ENCODE measurements at places on chromosomes 7 and 10.

DNA sequence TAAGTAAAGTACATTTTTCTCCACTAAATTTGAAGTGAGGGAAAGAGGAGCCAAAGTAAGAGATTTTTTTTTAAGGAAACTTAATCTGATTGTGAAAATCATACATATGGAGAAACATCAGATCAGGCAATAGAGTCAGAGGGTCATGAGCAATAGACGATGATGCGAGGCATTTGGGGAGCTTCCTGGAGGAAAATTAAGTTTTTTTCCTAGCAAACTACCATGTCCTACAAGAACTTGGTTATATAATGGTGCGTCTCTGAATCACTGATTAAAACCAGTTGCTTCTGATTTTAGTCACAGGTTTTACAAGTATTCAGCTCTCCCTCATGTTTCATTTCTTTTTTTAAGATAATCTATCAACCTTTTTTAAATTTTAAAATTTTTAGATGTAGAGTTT, 52.1 kb upstream of the MTURN start:
- no peak for DNase-seq

DNA sequence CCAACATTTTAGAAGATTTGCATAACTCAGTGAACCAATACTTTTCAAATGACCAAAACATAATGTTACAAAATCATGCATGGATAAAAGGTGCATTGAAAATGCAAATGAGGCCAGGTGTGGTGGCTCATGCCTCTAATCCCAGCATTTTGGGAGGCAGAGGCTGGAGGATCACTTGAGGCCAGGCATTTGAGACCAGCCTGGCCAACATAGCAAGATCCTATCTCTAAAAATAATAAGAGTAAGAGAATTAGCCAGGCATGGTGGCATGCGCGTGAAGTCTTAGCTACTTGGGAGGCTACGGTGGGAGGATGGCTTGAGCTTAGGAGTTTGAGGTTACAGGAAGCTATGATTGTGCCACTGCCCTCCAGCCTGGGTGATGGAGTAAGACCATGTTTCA, 33.4 kb downstream of the SCD start:
- DNase-seq = no peak

DNA sequence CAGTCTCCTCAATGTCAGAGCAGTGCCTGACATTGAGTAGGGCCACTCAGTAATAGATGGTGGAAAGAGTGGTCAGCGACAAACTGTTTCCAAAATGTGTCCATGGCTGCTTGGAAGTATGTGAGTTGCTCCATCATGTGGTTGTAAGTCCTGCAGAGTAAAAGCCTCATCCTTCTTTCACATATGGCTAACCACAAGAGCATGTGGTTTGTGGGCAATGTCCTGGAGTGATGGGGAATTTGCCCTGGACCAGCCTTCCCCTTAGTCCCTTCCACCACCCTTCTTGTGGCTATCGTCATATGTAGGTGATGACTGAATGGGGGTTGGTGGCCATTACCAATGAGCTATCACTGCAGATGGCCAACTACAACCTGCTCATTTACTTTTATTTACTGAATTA, 33.0 kb upstream of the PLXNA4 start:
- DNase-seq = no peak

DNA sequence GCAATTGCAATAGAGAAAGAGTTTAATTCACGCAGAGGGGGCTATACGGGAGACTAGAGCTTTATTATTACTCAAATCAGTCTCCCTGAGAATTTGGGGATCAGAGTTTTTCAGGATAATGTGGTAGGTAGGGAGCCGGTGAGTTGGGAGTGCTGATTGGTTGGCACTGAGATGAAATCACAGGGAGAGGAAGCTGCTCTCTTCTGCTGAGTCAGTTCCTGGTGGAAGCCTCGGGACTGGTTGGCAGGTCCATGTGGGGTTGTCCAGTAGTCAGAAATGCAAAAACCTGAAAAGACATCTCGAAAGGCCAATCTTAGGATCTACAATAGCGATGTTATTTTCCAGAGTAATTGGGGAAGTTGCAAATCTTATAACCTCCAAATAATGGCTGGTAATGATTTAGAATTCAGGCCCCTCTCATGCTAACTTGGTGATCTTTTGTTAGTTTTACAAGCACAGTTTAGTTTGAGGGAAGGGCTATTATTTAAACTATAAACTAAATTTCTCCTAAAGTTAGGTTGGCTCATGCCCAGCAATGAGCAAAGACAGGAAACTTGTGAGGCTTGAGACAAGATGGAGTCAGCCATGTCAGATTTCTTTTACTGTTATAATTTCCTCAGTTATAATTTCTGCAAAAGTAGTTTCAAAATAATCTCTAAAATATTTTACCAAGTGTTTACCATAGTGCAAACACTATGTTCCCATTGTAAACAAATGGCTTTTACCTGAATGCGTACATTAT, 39.4 kb upstream of the SLC25A13 start:
- no peak for DNase-seq

- DNase-seq = no peak
Measured at GRCh38 chr10:68900427-68901104, 549 bp upstream of the DDX50 start.

DNA sequence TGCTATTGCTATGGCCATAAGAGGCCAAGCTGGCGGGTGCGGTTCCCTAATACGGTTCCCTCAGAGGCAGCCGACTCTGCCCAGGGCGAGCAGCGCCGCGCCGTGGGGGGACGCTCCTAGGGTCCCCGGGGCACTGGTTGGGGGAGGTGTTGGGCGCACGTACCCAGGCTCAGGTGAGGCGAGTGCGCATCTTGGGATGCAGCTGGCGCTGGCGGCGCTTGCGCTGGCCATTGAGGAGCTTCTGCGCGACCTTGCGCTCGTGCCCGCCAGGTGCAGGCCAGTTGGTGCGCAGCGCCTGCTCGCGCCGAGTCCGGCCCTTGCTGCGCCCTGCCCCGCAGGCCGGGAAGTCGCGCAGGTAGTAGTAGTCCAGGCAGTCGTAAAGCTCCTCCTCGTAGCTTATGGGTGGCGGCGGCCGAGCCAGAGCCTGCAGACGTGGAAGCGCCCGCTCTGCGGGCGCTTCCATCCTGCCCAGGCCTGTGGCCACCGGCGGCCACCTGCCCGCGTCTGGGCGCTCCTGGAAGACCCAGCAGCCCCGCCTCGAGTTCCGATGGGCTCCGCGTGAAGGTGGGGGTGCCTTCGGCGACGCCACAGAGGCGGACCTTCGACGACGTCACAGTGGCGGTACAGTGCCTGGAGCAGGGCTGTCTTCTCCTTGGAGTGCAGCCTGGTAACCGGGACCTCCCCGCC, at the start of gene NUPR2:
TSS of gene NUPR2 (minus strand) at position 566 of the 687 bp plus-strand sequence. CDS start at position 463, 103 bp downstream.
- DNase-seq = no peak

GRCh38 chr10:93977442-93977841, 16.3 kb upstream of the PLCE1 start:
- DNase-seq = no peak

- no peak for DNase-seq
Measured at GRCh38 chr10:86596266-86596665, 58.1 kb upstream of the OPN4 start.

GRCh38 chr7:65554-65953, 126.8 kb upstream of the FAM20C start:
- DNase-seq = no peak

DNA sequence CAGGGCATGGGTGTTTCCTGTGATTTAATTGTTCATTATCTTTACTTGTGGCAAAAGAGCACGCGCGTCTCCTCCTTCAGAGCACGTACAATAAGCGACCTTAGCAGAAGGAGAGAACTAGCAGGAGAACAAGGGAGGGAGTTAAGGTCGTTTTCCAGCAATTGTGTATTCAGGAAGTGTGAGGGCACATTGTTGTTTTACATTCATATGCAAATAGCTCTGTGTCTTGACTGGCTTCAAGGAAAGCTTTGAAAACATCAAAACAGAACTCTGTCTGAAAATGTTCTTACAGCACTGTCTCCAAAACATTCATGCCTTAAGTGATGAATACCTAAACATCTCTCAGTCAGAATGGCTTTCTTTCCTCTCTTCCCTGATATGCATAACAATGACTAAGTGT, 499.1 kb downstream of the ACTR3B start:
- DNase-seq = no peak

All from hematopoietic multipotent progenitor cell treated with erythropoietin and hydrocortisone succinate and interleukin-3 and kit ligand, for 8 days (in vitro differentiated cells).